Activated naive CD4-positive, alpha-beta T cell (primary cell): ENCODE measurements at places on chromosomes 2 and 18.

DNA sequence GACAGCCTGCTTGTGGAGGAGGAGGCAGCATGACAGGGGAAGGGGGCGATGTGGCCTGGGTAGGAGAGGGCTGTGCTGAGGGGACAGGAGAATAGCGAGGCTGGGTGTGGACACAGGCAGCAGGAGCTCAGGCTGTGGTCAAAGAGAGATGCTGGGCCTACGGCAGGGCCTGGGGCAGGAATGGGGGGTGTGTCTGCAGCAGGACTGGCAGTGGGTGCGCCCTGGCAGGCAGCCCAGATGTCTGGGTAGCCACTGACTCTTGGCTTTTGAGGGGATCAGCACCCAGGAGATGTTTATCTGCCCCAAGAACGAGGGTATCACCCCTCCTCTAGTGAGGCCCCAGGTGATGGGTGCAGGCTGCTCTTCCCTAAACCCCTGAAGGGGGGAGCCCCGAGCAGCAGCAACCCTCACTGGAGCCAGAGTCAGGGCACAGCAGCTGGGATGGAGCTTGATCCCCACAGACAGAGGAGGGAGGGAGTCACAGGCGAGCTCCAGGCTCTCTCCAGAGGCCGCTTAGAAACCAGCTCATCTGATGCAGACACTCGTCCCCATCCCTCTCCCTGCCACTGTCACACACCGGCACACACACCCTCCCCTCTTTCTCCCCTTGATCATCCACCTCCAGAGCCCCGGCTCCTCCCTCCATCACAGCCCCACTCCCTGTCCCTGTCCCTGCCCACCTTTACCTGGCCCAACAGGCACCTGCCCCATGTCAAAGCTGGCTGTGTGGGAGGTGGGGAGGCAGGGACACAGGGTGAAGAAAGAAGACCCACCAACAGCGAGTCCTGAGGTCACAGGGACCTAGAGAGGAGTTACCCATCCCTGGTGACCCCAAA, 29.8 kb upstream of the TNS1 start:
- no peak for DNase-seq

DNA sequence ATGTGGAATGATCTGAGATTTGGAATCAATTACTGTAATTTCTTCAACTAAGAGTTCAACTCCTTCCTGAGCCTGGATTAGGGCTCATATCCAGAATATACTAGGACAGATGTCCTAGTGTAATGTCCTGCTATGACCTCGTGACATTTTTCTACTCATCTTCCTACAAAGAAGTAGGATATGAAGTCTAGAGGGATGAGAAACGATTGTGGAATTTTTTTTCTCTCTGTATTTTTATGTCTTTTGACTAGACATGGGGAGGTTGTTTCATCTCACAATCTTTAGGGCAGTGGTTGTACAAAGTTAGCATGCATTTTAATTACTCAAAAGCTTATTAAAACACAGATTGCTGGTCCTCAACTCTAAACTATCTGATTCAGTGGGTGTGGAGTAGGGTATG, 203.0 kb downstream of the PARD3B start:
- DNase-seq: no peak

GRCh38 chr2:73821227-73821626, 7.5 kb upstream of the STAMBP start:
- no peak for DNase-seq

DNA sequence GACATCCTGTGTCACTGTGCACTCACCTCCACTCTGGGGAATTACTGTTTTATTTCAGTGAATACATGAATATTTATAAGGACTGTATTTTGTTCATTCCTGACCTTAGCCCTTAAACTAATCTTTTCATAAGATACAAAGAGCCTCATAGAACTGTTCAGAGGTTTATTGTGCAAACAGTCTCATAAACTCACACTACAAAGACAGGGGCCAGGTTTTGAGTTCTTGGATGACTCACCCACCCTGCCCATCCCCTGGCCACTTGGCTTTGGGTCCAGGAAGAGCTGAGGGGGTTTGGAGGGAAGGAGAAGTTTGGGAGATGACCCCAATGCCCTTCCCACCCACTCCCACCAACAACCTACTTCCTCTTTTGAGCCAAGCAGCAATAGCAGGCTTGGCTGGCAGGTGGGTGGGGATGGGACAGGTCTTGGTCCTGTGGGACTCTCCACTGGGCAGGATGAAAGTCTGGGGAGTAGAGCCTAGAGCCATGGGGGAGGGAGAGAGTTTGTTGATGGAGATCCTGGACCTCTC, 43.1 kb upstream of the IL1R2 start:
- no peak for DNase-seq

DNA sequence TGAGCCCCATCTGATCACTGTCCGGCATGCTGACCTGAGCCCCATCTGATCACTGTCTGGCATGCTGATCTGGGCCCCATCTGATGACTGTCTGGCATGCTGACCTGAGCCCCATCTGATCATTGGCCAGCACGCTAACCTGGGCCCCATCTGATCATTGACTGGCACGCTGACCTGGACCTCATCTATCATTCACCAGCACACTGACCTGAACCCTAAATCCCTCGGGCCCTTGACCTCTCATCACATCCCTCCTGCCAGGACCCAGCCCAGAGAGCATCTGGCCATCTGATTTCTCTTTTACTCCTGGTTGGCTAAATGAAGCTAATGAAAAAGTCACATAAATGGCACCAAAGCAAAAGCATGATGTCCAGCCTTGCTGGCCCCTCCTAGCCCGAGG, 207.1 kb downstream of the NDUFA10 start:
- no peak for DNase-seq

GRCh38 chr2:58449286-58450010, 208.3 kb upstream of the FANCL start:
- DNase-seq: no peak

- peak; percentile 79 for DNase-seq
These were observed at the start of gene HJURP for GRCh38 chr2:233854241-233854981. TSS of gene HJURP (minus strand) at chr2:233854535. CDS start at chr2:233854500, 35 bp downstream.

DNA sequence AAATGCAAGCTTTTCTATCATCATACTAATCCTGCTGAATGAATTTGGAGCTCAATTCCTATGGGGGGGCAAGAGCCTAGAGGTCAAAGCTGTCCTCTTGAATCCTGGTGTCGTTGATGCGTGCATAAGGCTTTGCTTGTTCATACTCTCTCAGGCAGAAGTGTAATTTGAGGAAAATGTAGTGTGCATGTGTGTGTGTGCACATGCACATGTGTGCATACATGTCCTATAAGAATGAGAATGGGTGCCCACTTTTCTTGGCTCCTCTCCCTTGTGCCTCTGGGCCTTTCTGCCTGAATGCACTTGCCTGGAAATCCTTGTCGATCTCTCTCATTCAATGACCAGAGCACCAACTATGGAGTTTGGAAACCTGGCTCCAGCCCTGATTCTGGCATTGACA, 28.5 kb upstream of the C18orf32 start:
- no peak for DNase-seq

GRCh38 chr18:13893418-13893760, 21.9 kb downstream of the MC2R start:
- no peak for DNase-seq

DNA sequence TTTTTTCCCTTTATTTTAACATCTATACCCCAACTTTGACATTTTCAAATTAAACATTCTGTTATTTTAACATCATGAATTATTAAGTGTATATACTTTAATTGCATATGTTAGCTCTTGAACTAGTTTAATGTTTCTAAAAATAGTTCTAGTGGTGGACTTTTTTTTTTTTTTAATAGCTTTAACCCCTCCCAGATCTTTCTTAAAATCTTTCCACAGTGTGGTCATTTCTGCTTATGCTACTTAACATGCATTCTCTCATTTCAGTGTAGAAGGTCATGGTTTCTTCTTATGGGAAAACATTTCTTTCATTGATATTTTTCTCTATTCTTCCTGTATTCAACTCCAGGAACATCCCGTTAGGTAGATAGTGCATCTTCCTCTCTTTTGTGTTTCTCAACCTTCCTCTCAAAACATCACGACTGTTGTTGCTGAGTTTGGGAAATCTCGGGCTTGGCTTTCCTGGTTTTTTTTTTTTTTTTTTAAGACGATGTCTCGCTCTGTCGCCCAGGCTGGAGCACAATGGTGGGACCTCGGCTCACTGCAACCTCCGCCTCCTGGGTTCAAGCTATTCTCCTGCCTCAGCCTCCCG, 849 bp upstream of the TMEM18 start:
- no peak for DNase-seq

GRCh38 chr2:107354175-107354574, 468.2 kb upstream of the ST6GAL2 start:
- no peak for DNase-seq

GRCh38 chr2:212392043-212392442, 146.6 kb downstream of the ERBB4 start:
- DNase-seq: no peak

- DNase-seq: no peak
These were observed 48.9 kb downstream of the RAB31 start for GRCh38 chr18:9756933-9757470.

DNA sequence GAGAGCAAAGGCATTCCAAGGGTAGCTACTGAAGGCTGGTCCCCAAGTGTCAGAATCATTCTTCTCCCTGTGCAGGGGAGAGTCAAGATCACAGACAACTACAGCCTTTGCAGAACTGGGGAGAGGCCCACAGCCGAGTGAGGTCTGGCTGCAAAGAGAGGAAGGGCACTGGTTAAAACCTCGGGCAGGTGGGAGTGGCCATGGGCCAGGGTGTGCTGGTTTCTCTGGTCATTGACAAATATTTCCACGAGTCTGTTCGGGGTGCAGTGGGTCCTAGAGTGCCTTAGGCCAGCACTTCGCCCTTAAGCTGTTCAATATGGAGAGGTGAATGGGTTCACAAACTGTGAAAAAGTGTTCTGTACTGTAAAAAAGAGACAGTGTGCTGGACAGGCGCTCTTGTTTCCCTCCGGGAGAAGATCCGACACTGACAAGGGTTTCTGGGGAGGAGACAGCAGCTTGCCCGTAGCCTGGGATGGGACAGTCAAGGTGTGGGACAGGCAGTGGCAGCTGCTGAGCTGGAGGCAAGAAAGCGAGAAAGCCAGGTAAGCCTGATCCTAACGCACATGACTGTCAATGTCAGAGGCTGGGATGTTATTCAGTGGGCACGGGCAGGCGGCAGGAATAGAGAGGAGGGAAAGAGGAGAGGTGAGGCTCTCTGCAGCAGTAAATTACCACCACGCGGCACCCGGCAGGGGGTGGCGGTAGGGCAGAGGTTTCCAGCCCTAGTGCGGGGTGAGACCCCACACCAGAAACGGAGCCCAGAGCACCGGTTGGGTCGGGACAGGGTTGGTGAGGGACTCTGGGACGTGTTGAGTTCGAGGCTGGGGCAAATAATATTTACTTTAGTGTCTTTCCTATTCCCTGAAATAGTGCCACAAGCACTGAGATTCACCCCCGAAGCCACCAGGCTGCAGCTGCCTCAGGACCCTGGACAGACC, 2.0 kb downstream of the NPPC start:
- DNase-seq: no peak

GRCh38 chr18:46433121-46433826, 223.7 kb downstream of the LOXHD1 start:
- DNase-seq: no peak

DNA sequence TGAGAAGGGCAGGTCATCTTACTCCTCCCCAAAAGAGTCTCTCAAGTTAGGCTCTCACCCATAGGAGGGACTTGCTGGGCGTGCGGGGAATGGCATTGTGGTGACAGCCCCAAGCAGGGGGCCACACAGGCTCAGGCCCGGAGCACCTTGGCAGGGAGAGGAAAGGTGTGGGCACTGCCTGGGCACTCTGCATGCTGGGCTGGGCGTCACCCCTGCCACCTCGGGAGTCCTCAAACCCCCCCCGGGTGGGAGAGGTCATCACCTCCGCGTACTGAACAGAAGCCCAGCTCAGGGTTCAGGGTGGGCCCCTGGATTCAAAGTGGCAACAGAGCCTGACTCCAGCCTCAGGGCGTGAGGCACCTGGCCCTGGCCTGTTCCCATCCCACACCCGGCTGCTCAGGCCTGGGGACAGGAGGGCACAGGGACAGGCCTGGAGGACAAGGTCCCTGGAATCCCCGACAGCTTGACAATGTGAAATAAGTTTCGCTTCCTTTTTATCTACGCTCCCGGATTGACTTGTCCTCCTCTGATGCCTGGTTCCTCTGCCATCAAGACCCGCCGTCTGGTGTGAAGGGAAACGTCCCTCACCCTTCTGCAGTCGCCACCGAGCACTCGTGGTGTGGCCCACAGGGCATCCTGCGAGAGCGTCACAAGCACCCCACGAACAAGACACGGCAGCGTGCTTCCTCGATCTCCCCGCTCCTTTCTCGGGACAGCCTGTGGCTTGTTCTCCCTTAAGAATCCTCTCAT, 97.8 kb downstream of the HDAC4 start:
- no peak for DNase-seq

DNA sequence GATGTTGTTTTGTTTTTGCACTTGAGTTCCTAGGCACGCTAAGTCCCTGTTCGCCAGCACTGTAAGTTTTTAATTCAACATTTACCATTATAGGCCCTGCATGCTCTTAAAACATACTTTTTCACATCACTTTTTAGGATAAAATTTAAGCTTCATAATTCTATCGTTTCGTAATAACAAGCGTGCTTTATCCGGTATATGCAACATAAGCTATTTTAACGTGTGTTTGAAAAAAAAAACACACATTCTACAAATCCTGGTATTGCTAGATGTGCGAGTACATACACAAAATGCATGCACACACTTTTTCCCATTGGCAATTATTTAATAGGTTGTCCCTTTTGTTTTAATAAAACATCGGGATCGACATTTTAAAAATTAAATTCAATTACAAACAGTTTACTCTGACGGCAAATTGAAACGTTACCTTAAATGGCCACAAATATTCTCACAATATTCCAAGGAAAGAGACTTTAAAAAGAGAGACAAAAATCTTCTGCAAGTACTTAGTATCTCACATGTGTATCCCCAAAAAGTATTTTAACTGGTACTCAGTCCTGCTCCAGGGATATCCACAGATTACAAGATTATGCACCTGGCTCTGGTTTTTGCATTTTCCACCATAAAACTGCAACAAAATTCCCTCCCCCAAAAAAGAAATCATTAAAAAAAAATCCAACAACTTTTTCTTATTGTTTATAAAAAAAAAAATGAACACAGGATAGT, 1.0 kb upstream of the TCF4 start:
- no peak for DNase-seq
